ENCODE measurements at places on chromosomes 13 and 19.

GRCh38 chr19:41940731-41941409 lies 12.6 kb upstream of the ERFL start:
- DNase-seq, result no peak

- DNase-seq, result no peak
These were observed 3.8 kb upstream of the MLNR start for GRCh38 chr13:49216334-49216733.

GRCh38 chr13:20002787-20003186 lies 44.3 kb downstream of the ZMYM2 start:
- no peak for DNase-seq

GRCh38 chr19:18733196-18733647 lies 49.7 kb downstream of the CRTC1 start:
- DNase-seq, result no peak

DNA sequence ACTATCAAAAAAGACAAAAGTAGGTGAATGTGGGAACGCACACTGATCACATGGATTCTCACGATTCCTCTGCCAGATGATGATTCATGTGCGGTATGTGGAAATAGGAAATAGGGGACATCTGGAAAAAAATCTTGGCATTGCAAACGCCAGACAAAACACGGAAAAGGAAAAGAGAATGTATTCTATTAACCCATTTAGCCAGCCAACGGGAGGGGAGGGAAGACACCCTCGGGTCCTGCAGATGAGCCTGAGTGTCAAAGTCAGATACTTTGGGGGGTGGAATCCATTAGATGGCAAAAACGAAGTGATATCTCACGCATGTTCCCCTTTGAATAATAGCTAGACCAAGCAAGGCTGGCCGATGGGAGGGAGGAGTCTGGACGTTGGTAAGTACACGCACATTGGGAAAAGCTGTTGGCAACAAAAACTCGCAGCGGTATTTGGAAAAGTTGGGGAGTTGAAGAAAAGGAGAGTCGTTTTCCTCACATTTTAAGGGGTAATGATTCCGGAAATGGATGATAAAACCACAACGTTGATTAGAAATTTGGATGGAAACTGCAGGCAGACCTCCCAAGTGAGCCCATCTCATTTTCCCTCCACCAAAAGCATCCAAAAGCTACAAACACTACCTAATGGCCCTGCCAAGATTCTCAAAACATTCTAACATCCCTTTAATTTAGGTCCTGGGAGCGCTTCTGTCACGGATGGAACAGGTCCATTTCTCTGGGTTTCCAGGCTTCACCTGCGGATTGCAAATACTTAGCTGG lies 73.6 kb downstream of the COL4A1 start:
- no peak for DNase-seq

DNA sequence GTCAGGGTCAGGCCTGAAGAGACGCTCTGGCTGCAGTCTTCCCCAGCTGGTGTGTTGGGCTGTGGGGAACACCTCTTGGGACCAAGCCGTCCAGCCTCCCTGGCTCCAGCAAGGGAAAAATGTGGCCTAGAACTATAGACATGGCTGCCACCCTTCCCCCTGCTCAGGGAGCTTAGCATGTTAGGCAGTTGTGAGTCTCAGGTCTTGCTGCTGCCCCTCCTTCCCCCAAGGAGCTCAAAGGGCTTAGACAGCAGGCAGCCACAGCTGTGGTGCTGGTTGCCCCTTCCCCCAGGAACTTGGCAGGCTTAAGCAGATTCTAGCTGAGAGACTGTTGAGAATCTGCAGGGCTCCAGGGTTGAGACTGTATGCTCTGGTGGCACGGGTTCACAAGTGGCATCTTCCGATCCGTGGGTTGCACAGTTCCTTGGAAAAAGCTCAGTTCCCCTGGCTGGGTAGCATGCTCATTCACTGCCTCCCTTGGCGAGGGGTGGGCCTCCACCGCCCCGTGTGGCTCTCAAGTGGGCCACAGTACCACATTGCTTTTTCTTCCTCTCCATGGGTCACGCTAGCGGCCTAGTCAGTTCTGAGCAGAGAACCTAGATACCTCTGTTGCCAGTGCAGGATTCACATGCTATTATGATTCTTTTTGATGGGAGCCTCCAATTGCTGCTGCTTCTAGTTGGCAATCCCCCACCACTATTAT lies 1258.6 kb downstream of the OLFM4 start:
- DNase-seq, result no peak

GRCh38 chr13:66536746-66537145 lies 693.4 kb downstream of the PCDH9 start:
- no peak for DNase-seq

GRCh38 chr19:39150807-39151600 lies 25.4 kb downstream of the PAK4 start:
- DNase-seq, result no peak

DNA sequence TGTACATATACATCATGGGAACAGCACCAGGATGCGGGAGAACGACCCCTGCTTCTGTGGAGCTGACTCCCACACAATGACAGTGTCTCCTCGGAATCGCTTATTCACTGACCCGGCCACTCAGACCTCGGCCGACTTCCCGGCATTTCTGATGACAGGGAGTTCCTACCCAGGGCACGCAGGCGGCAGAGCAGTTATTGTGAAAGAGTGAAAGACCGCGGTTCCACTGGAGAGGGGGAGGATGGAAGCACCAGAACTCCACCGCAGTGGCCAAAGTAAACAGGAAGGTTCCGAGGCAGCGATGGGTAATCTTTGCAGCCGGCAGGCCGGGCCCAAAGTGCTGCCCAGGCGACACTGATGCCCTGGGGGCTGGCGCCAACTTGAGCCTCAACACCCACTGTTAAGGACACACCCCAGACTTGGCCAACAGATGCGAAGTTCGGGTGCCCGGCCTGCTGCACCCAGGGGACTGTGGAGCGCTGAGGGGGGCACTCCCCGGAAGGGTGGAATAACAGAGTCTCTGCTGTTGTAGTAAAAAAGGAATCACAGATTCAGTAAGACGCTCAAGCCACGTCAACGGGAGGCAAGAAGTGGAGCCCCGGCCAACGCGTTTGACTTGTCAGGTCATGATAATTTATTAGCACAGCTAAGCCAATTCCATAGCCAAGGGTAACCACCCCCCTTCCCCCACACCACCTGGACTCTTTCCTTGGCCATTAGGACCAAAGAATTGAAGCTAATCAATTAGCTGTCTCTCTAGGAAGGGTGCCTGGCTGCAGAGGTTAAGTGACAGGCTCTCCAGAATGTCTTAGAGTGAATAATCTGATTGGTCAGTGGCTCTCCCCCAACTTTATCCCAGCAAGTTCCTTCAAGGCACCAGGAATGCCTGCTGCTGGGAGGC lies 5.8 kb downstream of the MLLT1 start:
- DNase-seq, result no peak

- DNase-seq, result no peak
These were observed 240.9 kb downstream of the LIG4 start for GRCh38 chr13:107974409-107974808.

DNA sequence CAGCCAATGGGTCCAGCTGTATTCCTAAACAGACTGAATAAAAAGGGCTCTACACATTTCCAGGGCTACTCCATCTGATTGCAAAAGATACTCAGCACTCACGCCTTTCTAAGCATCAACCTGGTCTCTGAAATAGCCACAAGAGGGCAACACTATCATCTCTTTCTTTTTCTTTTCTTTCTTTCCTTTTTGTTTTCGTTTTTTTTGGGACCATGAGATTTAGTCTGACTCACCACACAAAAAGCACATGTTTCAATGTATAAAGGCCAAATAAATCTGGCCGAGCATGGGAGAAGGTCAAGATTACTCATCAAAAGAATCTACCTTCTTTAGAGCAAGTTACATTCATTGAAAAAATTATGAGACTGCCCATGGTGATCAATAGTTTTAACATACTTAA lies 805.6 kb upstream of the ARGLU1 start:
- DNase-seq, result no peak

DNA sequence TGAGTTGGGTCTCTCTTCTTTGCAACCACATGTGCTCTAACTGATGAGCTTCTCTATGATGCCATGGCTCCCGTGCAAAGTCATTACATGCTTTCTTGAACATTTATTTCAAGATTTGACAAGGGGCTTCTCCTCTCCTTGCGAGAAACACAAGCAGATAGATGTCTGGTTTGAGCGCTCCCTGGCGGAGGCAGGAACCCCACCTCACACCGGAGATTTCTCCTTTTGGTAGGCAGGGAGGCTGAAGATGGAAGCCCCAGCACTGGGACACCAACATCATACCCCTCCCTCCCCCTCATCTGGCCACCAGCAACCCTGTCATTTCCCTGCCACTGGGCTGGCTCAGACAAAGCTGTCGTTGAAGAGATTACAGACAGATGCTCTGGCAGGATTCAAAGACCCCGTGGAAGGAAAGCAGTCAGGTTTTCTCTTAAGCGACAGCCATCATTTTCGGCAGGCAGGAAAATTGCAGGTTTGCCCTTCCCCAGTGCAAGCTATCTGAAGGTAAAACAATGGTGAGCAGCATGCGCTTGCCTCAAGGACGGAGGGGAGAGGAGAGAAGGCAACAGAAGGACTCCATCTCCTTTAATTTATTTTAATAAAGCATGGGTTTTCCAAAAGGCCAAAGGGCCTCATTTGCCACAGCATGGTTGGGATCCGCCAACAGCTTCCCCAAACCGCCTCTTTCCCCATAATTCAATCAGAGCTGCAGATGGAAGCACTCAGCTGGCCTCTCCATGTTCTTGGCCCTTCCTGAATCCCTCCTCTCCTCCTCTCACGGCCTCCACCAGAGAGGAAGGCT lies 344.1 kb upstream of the TSHZ3 start:
- DNase-seq, result no peak

- DNase-seq, result no peak
These were observed 793.7 kb downstream of the SLITRK5 start for GRCh38 chr13:88464851-88465250.

DNA sequence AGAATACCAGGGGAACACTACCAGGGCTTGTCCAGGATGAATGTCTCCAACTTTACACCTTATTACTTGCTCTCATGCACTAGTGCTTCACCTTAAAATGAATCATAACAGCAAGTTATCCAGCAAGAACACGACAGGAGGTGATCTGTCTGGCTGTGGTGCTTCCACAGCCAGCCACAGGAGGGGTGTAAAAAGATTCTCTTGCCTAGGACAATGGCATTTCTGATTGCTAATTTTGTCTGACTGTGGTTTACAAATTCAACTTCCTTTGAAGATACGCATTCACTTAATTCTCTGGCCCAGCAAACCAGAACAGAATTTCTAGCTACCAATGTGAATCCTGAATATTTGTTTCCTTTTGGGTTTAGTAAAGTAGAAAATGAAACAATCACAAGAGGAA lies 23.1 kb upstream of the COG3 start:
- no peak for DNase-seq

- DNase-seq, result peak; percentile 50
These were observed 249.0 kb downstream of the DLEU7 start for GRCh38 chr13:50594276-50595051.

- no peak for DNase-seq
These were observed 4.7 kb downstream of the CSNK1A1L start for GRCh38 chr13:37100731-37101130.

Measured in stimulated activated CD8-positive, alpha-beta memory T cell treated with anti-CD3 and anti-CD28 coated beads, Interleukin-15, amount 100 ng/mL, for 48 hours (primary cell).